ENCODE measurements at places on chromosomes 7 and 10.

DNA sequence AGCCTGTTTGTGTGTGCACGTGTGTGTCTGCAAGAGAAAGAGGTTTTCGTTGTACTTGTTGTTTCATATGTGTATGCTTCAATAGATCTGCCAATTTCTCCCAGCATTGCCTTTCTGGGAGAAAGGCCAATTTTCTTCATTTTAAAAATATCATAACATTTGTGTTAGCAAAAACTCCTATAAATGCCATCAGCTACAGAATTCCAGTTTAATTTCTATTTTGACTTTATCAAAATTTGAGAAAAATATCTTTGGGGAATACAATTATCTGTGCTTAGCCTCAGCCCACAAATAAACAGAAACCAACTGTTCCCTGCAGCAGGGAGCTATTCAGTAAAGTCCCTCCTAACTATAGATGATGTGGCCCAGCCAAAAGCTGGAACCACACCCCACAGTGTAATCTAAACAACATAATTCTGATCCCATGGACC, 68.3 kb upstream of the MGMT start:
- H3K4me1 ChIP-seq, result peaks cover 6% of the 10 kb centered on the region
- H3K27ac ChIP-seq, result no peak overlapping the region
- DNase-seq, result no peak
- no peak overlapping the region for H3K4me3 ChIP-seq
- H3K36me3 ChIP-seq, result no peaks in the 10 kb centered on the region

- DNase-seq, result no peak
- H3K36me3 ChIP-seq, result no peaks in the 10 kb centered on the region
- no peak overlapping the region for H3K27ac ChIP-seq
- no peaks in the 10 kb centered on the region for H3K27me3 ChIP-seq
Observed at GRCh38 chr7:124686543-124687171, 78.9 kb downstream of the GPR37 start.

GRCh38 chr10:125343118-125343925, 183.0 kb upstream of the CTBP2 start:
- H3K27ac ChIP-seq, result peak overlapping the region; percentile 8
- H3K36me3 ChIP-seq, result no peaks in the 10 kb centered on the region
- H3K4me3 ChIP-seq, result no peak overlapping the region
- H3K4me1 ChIP-seq, result peaks cover 12% of the 10 kb centered on the region
- H3K27me3 ChIP-seq, result no peaks in the 10 kb centered on the region
- DNase-seq, result peak; percentile 19

DNA sequence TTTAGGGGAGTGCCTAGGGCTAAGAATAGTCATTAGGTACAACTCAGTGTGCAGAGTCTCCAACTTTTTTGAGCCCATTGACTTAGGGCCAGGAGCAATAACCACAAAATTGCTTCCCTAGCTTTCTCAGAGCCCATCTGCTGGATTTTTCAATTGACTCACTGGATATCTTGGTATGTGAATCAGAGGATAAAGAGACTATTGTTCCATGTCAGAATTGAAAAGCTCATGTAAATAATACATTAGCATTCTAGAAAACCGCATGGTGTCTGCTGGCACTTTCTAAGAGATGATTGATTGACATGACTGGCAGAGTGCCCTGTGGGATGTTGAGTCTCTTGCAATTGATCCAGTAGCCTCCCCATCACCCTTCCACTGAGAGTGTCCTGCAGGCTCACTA, 246.2 kb downstream of the CCDC7 start:
- no peak overlapping the region for H3K27ac ChIP-seq
- no peaks in the 10 kb centered on the region for H3K4me1 ChIP-seq
- no peaks in the 10 kb centered on the region for H3K36me3 ChIP-seq
- DNase-seq, result no peak
- no peak overlapping the region for H3K4me3 ChIP-seq

GRCh38 chr10:36474456-36474855, 650.9 kb upstream of the ANKRD30A start:
- H3K36me3 ChIP-seq, result no peaks in the 10 kb centered on the region
- no peak for DNase-seq
- H3K27me3 ChIP-seq, result no peaks in the 10 kb centered on the region
- no peak overlapping the region for H3K4me3 ChIP-seq

- no peak overlapping the region for H3K27ac ChIP-seq
- H3K36me3 ChIP-seq, result no peaks in the 10 kb centered on the region
- no peaks in the 10 kb centered on the region for H3K4me1 ChIP-seq
- peak; percentile 53 for DNase-seq
- no peak overlapping the region for H3K4me3 ChIP-seq
- no peaks in the 10 kb centered on the region for H3K27me3 ChIP-seq
Observed at GRCh38 chr10:70493660-70494234, 15.2 kb downstream of the PALD1 start.

GRCh38 chr10:83518779-83519178, 620.5 kb upstream of the GHITM start:
- H3K36me3 ChIP-seq, result no peaks in the 10 kb centered on the region
- H3K27ac ChIP-seq, result no peak overlapping the region
- no peak overlapping the region for H3K4me3 ChIP-seq
- H3K27me3 ChIP-seq, result no peaks in the 10 kb centered on the region

GRCh38 chr7:23712368-23713284, 2.6 kb downstream of the STK31 start:
- no peak overlapping the region for H3K4me3 ChIP-seq
- H3K27ac ChIP-seq, result no peak overlapping the region
- H3K27me3 ChIP-seq, result no peaks in the 10 kb centered on the region
- H3K36me3 ChIP-seq, result no peaks in the 10 kb centered on the region

- no peak overlapping the region for H3K4me3 ChIP-seq
- peak; percentile 65 for DNase-seq
- no peaks in the 10 kb centered on the region for H3K36me3 ChIP-seq
- H3K27me3 ChIP-seq, result no peaks in the 10 kb centered on the region
Observed at GRCh38 chr10:116888380-116889055, 39.2 kb downstream of the ENO4 start.

GRCh38 chr7:37028909-37029440, 304.7 kb upstream of the AOAH start:
- no peaks in the 10 kb centered on the region for H3K27me3 ChIP-seq
- no peak for DNase-seq
- H3K4me3 ChIP-seq, result no peak overlapping the region
- no peaks in the 10 kb centered on the region for H3K36me3 ChIP-seq
- H3K27ac ChIP-seq, result no peak overlapping the region
- peaks cover 17% of the 10 kb centered on the region for H3K4me1 ChIP-seq

DNA sequence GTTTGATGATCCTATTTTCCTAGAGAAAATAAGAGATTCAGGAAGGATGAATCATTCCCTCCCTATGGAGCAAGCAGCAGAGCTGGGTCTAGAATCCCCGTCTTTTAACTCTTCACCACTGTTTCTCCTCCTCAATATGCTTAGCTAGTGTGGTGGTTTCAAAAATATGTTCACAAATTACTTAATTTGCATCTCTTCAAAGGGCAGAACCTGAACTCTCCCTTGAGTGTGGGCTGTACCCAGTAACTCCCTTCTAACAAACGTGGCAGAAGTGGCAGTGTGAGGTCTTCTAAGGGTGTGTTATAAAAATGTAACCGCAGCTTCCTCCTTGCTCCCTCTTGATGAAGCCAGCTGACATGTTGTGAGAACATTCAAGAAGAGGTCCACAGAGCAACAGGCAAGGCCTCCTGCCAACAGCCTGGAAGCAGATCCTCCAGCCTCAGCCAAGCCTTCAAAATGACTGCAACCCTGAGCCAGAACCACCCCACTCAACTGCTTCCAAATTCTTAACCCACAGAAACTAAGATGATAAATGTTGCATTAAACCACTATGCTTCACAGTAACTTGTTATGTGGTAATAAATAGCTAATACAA, 36.6 kb downstream of the SRPK2 start:
- no peak overlapping the region for H3K4me3 ChIP-seq
- H3K27ac ChIP-seq, result peak overlapping the region; percentile 84

DNA sequence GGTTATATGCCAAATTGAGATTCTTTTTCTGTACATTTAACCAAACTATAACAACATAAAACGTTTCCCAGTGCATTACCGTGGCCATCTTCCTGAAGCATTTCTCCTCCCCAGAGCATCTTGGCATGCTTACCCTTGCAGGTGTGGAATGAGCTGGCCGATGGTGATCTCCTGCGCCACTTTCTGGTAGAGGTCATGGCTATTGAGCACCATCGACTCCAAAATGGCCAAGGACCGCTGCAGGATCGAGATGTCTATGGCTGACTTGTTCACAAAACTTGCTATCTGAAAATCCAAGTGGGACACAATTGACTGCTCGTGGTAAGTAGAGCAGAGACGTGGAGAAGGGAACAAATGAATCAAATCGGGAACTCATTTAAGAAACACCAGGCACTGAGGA, 223.9 kb downstream of the ELMO1 start:
- no peaks in the 10 kb centered on the region for H3K4me1 ChIP-seq
- H3K36me3 ChIP-seq, result no peaks in the 10 kb centered on the region
- H3K4me3 ChIP-seq, result no peak overlapping the region
- H3K27ac ChIP-seq, result no peak overlapping the region

- no peak overlapping the region for H3K4me3 ChIP-seq
- no peaks in the 10 kb centered on the region for H3K36me3 ChIP-seq
- DNase-seq, result peak; percentile 24
- peaks cover 16% of the 10 kb centered on the region for H3K27me3 ChIP-seq
Observed at GRCh38 chr7:37446371-37446770, 2.3 kb downstream of the ELMO1 start.

DNA sequence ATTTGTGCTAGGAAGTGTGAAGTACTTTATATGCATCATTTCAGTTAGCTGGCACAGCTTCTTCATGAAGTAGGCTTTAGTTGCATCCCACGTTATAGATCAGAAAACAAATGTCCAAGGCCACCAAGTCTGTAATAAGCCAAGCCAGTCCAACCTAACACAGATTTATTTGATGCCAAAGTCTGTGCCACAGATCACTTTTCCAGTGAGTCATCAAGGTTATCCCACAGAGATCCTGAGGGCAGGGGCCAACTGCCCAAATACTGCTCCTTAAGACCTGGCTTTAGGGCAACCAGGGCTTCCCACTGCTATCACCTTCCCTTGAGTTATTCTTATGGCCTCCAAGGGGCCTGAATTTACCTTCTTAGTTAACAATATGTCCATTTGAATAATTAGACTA, 1340.4 kb downstream of the XPNPEP1 start:
- no peaks in the 10 kb centered on the region for H3K27me3 ChIP-seq
- no peak for DNase-seq
- no peak overlapping the region for H3K4me3 ChIP-seq

Data from hepatocyte (in vitro differentiated cells).